Fibroblast of the conjunctiva (primary cell): ENCODE measurements at places on chromosomes 2 and 18.

DNA sequence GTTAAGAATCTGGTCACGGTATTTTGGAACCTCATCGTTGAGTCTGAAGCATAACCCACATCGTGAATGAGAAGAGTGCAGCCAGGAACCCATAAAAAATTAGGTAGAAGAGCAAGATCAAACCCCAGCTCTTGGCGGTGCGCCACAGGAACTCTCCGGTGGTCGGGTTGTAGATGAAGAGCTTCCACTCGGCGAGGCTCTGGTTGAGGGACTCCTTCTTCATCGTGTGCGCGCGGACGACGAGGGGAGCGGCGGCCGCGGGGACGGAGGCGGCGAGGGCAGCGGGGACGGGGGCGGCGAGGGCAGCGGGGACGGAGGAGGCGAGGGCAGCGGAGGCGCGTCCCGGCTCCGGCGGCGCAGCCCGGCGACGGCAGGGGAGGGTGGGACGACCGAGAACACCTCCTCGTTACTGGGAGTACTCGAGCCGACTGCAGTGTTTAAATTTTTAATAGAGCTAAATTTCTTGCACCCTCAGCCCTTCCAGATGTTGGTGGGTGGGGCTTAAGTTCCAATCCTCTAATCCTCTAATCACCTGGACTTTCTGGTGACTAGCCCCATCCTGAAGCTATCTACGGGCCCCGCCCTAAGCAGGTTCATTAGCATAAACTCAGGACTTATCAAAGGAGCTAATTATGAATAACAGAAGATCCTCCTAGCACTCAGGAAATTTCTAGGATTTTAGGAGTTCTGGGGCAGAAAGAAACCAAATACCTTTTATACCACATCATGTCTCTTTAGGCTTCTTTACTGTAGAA, 20.4 kb upstream of the PAPOLG start:
- DNase-seq: no peak

- no peak for DNase-seq
These were observed 145.2 kb downstream of the GALNT3 start for GRCh38 chr2:165648801-165649200.

DNA sequence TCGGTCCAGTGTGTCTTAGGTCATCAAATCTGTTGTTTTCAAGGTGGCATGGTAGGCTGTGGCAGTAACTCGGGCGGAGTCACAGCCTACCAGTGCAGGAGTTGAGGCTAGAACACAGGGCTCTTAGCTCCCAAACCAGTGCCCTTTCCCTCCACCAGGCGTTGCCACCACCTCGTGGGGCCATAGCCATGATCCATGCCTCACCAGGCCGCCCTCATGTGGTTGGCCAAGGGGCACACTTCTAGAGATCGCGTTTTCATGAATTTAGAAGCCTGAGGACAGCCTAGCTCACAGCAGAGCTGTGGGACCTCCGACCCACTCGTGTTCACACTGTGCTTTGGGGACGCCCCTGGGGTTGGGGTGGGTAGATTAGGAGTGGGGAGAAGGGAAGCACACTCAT, 10.6 kb downstream of the SEC11C start:
- no peak for DNase-seq

- DNase-seq: no peak
These were observed 164.9 kb upstream of the AGAP1 start for GRCh38 chr2:235328991-235329390.

DNA sequence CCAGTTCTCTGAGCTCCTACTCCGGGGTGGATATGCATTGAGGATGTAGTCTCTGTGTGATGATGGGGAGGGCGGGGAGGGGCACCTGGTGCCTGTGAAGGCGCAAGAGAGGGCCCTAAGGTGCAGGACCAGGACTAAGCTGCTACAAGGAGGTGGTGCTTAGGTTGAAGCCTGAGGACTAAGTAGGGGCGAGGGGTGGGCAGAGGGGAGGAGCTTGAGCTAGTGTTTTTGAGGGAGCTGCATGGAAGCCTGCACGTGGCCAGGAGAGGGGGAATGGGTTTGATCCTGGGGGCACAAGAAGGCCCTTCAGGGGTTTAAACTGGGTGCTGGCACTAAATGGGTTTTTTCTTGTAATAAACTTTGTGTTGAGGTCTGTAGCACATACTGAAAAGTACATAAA, 105.0 kb downstream of the UGGT1 start:
- no peak for DNase-seq

DNA sequence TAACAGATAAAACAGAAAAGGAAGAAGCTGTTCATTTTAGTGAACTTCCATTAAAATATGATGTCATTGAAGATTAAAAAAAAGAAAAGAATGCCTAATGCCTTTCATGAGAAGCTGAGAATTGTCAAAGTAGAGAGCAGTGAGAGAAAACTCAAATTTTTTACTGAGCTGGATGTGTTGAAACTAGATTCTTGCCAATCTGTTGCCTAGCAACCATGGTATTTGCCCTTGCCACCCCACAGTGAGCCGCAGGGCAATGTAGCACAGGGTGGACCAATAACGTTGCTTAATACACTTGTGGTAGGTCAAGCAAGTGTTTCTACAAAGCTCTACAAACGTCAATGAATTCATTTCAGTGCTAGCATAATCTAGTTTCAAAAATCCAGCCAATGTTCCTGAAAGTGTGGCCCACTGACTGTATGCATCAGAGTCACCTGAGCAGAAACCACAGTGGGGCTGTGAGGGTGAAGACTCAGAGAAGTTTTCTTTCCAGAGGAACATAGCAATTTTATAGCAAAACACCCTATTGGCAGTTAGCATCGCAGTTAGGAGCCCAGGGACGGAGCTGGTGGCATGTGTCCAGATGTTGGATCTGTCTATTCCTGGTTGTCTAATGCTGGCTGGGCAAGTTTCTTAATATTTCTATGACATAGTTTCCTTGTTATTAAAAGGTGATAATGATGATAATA, 132.2 kb downstream of the DOCK10 start:
- DNase-seq: peak; percentile 96

- no peak for DNase-seq
These were observed 12.2 kb downstream of the ASIC4 start for GRCh38 chr2:219526320-219527075.

GRCh38 chr2:116810071-116810470, 1004.4 kb upstream of the DDX18 start:
- DNase-seq: peak; percentile 1

- no peak for DNase-seq
These were observed 20.2 kb downstream of the LGALSL start for GRCh38 chr2:64474121-64474571.

GRCh38 chr2:16254356-16254965, 314.1 kb downstream of the MYCN start:
- no peak for DNase-seq

GRCh38 chr2:117523711-117524238, 290.7 kb upstream of the DDX18 start:
- no peak for DNase-seq

DNA sequence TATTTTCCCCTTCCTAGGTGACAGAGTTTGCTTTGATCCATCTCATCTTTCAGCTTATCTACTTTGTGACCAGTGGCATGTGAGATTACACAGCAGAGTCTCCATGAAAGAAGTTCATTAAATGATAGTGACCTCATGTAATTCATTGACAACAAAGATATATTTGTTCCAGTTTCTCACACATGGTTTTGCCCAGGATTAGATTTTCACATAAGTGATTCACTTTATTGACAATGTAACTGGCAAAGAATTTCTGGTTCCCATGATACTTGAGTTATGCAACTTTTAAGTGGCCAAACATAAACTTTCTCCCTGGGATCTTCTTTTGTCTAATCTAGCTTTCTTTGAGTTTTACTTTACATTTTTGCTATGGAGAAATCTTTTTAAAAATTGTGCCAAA, 50.0 kb downstream of the MC4R start:
- no peak for DNase-seq
